ENCODE measurements at places on chromosomes 13 and 19. TPM values are rescaled to one million over a fixed set of nuclear protein-coding genes. Genes with fewer than 3 reads are reported as not detected.

DNA sequence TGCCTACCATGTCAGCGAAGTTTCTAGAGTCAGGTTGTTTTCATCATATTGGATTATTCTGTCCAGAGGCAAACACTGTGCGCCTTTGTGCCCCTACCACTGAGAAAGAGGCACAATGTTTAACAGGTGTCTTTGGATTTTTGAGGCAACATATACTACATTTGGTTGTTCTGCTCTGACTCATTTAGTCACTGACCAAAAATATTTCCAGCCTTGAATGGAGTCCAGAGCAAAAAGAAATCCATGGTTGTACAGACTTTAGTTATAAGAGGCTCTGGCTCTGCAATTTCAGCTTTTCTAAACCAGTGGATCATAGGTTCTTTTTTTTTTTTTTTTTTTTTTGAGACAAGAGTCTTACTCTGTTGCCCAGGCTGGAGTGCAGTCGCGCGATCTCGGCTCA is 35.7 kb downstream of the LACC1 start:
- DNase-seq, result no peak

GRCh38 chr19:4593409-4593851 is 33.9 kb upstream of the SEMA6B start:
- DNase-seq, result no peak

DNA sequence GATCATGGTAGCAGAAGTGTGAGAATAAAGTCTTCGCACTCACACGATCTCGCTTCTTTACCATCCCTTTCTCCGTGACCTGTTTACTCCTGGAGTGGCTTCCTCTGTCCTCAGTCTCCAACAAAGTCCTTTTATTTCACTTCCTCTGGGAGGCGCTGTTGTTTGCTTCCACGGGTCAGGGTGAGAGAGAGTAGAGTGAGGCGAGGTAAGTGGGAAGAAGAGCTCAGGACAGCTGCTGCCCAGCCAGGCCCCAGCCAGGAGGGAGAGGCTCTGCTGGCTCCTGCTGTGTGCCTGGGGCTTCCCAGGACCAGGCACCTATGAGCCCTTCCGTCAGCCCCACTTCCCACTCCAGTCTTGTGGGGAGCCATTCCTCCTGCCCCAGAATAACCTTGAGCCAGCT is 242.1 kb downstream of the FGF9 start:
- DNase-seq, result no peak

- no peak for DNase-seq
These were observed 12.0 kb upstream of the SHFL start for GRCh38 chr19:10074153-10074552.

DNA sequence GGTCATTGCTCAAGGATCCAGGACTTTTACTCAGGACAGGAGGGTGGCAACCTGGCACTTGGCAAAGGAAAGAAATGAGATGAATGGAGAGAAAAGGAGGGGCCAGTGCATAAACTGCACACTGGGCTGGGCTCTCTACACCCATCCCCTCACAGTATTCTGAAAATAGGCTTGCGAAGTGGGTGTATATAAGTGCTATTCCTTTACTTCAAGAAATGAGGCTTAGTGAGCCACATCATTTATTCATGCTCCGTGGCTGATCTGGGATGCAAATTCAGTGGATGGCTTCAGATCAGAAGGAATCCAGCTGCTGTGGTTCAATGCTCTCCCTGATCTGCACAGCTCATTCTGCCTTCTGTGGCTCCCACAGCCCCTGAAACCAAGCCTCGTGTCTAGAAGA is 297.7 kb downstream of the UQCRFS1 start:
- no peak for DNase-seq

DNA sequence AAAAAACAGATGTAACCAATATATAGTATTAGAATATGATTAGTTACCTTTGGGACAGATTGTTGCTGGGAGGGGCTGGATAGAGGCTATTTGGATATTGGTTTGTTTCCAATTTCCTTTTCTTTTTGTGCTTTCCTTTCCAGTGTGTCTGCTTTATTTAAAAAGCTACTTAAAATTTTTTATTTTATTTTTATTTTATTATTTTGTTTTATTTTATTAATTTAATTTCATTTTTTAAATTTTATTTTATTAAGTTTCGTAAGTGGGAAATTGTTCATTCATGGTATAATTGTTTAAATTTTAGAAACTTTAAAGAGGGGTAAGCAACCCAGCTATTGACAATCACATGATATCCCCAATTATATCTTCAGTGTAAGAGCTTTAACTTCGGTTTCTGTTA is 2077.0 kb upstream of the PCDH20 start:
- DNase-seq, result no peak

DNA sequence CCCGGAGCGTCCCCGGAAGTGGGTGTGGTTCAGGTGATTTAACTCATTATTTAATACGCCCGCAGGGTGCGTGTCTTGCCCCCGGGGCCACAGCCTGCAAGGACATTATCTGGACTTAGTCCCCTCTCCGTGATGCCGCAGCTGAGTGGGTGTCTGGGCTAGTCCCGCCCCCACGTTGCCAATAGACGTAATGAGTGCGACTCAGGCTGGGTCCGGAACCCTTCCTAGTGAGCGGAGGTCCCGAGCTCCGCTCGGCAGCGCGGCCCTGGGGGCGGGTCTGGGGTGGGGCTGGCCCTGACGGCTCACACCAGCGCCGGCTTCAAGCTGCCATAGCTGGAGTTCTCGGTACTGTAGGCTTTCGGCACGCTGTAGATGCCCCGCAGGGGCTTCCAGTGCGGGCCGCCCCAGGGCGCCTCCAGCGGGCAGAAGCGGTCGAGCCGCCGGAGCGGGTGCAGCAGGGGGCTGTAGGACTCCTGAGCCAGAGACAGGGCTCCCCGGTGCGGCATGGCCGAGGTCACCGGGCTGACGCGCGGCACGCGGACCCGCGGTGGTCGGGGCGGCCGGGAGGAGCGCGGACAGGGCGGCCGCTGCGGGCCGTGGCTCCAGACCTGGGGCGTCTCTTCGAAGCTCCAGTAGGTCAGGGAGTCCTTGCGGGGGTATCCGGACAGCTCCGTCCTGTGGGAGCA is 918 bp upstream of the LHB start:
- DNase-seq, result no peak

DNA sequence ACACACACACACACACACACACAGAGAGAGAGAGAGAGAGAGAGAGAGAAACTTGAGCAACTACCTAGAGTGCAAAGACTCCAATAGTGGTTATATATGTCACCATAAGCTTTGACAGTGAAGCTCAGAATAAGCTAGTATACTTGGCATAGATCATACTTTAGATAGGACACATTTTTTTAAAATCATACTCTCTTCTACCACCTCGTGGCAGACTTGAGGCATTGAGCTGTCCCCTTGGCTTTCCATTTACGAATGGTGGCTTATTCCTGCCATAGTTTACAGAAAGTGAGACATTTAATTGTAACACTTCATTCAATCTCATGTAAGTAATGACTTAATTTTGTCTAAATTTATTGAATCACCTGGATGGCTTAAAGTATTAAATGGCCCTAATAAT is 108.2 kb downstream of the EDNRB start:
- no peak for DNase-seq

- DNase-seq, result no peak
These were observed 12.7 kb downstream of the SUGT1 start for GRCh38 chr13:52665325-52665724.

- no peak for DNase-seq
These were observed 12.3 kb downstream of the RUBCNL start for GRCh38 chr13:46374710-46375109.

Gene KCNC3
- total RNA-seq, result 10.2 TPM

Gene PAF1
- 45.1 TPM for total RNA-seq

Gene SPTBN4
- 5.1 TPM for total RNA-seq

Gene CYP4F2
- 1.1 TPM for total RNA-seq
